Activated CD8-positive, alpha-beta T cell treated with anti-CD3 and anti-CD28 coated beads for 36 hours (primary cell): ENCODE measurements at places on chromosomes 4 and X. TPM values are rescaled to one million over a fixed set of nuclear protein-coding genes. Genes with fewer than 3 reads are reported as not detected.

Gene OR13H1
- not detected for total RNA-seq

Gene MAGEA6
- total RNA-seq = not detected

Gene RIBC1
- 0.72 TPM for total RNA-seq

DNA sequence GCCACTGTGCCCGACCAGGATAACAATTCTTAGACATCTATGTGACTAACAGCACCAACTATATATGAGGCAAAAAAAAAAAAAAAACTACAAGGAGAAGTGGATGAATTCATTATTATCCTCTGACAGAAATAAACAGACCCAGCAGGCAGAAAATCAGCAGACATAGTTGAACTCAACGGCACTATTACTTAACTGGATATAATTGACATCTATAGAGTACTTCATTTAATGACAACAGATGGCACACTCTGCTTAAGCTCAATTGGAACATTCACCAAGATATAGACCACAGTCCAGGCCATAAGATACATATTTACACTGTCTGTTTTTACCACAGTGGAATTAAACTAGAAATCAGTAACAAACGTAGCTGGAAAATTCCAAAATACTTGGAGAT lies 13.3 kb downstream of the CLDN22 start:
- H3K4me1 ChIP-seq = no peaks in the 10 kb centered on the region
- H3K27me3 ChIP-seq = peaks cover 1% of the 10 kb centered on the region
- H3K36me3 ChIP-seq = no peaks in the 10 kb centered on the region
- H3K27ac ChIP-seq = no peak overlapping the region

DNA sequence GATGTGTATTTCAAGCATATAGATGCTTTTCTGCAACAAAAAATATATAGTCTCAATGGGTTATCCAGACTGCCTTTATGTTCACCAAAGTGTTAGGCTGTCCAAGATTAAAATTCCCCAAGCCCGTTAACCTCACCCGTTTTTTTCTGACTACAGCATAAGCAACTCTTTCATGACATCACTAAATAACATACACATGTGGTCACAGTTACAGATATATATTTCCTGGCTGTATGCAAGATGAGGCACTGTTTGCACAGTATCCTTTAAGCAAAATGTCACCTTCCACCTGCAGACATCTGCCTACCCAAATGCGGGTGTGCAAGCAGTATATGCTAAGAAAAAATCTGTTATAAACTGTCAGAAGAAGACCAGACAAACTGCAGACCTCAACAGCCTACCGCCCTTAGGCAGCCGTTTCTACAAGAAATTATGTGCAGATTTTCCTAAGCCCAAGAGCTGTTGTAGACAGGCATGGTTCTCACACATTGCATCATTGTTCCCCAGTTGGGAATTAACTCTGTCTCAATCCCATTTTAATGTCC lies 183.1 kb upstream of the MXRA5 start:
- H3K27me3 ChIP-seq = no peaks in the 10 kb centered on the region
- no peaks in the 10 kb centered on the region for H3K36me3 ChIP-seq
- no peak for DNase-seq
- no peak overlapping the region for H3K4me3 ChIP-seq

DNA sequence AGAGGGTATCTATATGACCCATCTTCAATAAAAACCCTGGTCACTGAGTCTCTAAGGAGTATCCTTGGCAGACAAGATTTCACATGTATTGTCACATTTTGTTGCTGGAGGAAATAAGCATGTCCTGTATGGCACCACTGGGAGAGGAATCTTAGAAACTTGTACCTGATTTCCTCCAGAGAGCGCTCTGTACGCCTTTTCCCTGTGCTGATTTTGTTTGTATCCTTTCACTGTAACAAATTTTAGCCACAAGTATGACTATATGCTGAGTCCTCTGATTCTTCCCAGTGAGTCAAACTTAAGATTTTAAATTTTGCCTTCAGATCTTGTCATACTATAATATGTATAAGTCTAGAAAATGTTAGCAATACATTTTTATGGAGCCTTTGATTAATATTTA lies 102.8 kb downstream of the ITIH6 start:
- peaks cover 3% of the 10 kb centered on the region for H3K27me3 ChIP-seq
- no peak overlapping the region for H3K4me3 ChIP-seq
- H3K4me1 ChIP-seq = no peaks in the 10 kb centered on the region
- H3K36me3 ChIP-seq = peaks cover 3% of the 10 kb centered on the region

DNA sequence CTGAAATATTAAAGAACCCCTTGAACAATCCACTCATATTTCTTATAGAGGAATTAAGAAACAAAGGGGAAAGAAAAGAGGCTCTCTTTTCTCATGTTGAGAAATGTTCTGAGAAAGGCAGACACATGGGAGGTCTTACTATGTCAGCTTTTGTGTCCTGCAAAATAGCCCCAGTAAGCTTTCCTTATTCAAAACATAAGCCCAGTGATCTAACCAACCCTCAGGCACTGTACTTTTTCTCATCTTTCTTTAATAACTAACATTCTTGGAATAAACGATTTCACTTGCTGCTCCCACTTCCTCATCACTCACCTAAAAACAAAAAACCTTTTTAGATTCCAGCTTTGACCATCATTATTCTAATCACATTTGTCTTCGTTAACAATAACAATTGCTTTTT lies 115.9 kb downstream of the GLRA3 start:
- H3K4me1 ChIP-seq = no peaks in the 10 kb centered on the region
- DNase-seq = no peak
- no peak overlapping the region for H3K4me3 ChIP-seq
- no peak overlapping the region for H3K27ac ChIP-seq
- H3K27me3 ChIP-seq = peaks cover 7% of the 10 kb centered on the region

GRCh38 chr4:68249434-68249833 lies 3.9 kb upstream of the TMPRSS11B start:
- peaks cover 25% of the 10 kb centered on the region for H3K27me3 ChIP-seq
- H3K4me3 ChIP-seq = peak overlapping the region; percentile 18
- H3K4me1 ChIP-seq = peaks cover 18% of the 10 kb centered on the region
- peak overlapping the region; percentile 91 for H3K27ac ChIP-seq

DNA sequence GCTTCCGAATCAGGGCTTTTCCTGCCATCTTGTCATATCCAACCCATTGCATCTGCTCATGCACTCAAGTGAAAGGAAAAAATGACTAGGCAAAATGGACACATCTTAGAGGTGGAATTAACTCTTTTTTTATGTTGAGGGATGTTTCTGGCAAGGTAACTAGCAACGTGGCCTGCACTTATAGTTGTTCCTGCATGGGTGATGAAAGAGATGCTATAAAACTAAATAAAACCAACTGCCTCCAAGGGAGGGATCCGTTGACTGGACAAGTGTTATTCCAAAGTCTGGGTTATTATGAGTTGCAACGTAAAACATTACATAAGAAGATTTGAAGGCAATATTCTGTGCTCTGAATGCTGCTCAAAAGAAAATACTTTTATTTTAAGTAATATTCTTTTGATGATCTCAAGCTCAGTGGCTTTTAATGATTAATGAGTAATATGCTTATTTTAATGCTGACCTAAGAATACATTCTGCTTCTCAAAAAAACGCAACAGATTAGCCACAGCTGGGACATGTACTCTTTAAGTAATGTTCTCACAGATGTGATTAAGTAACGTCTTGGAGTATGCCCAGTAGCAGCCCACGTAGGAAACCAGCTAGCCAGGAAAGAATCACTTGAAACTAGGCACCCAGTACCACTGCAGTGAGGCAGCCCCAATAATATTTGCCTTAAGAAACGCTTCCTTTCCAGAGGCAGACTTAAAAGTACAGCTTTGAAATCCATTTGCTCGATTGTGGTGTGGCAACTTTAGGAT lies 27.4 kb downstream of the KLF3 start:
- DNase-seq = no peak
- no peak overlapping the region for H3K4me3 ChIP-seq
- H3K27me3 ChIP-seq = no peaks in the 10 kb centered on the region

DNA sequence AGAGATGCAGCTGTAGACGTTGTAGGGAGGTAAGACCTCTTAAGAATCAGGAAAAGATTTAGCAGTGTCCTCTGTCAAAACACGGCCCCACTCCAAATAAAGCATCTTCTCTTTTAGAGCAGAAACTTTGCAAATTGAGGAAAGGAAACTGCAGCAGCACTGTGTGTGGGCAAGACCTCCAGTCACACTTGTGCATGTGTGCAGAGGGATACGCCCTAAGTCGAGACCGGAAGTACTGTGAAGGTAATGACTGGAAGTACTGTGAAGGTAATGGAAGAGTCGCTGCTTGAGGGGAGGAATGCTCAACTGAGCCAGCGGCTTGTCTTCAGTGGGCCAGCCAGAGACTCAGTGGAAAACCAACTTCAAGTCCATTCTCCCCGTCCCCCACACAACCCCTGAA lies 46.5 kb downstream of the EGF start:
- DNase-seq = no peak
- H3K36me3 ChIP-seq = no peaks in the 10 kb centered on the region
- H3K27ac ChIP-seq = no peak overlapping the region
- no peak overlapping the region for H3K4me3 ChIP-seq

DNA sequence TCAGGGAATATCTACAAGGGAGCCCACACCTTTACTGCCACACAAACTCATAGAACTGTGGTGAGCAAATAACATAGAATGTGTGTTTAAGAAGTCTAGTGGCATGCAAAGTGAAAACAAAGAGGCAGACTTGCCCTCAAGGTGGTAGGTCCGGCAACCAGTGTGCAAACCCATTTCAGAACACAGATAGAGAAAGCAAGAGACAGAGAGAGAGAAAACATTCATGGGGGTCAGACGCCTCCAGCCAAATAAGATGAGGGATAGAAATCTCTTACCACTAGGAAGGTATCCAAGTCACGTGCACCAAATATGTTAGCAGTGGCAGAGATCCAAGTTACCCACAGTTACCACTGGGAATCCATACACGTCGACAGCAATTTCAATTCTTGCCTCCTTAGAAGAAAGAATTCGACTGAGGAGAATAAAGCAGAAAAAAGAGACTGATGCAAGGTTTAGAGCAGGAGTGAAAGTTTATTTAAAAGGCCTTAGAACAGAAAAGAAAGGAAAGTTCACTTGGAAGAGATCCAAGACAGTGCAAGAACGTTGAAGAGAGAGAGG lies 252.8 kb downstream of the NAP1L3 start:
- H3K27ac ChIP-seq = no peak overlapping the region
- no peak for DNase-seq
- H3K36me3 ChIP-seq = no peaks in the 10 kb centered on the region
- H3K4me3 ChIP-seq = no peak overlapping the region

DNA sequence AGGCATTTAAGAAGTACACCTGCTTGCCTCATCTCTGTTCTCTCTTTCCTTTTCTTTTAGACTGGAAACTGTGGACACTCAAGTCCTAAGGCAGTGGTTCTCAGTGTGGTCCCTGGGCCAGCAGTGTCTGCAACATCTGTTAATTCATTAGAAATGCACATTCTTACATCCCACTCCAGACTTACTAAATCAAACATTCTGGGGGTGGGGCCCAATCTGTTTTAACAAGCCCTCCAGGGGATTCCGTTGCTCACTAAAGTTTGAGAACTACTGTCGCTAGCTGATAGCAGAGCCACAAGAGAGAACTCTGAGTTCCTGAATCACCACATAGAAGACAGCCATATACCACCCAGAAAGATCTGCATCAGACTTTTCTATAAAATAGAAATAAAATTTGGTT lies 430.6 kb downstream of the BCOR start:
- H3K4me1 ChIP-seq = no peaks in the 10 kb centered on the region
- no peaks in the 10 kb centered on the region for H3K27me3 ChIP-seq
- no peaks in the 10 kb centered on the region for H3K36me3 ChIP-seq
- H3K27ac ChIP-seq = no peak overlapping the region
- no peak for DNase-seq

DNA sequence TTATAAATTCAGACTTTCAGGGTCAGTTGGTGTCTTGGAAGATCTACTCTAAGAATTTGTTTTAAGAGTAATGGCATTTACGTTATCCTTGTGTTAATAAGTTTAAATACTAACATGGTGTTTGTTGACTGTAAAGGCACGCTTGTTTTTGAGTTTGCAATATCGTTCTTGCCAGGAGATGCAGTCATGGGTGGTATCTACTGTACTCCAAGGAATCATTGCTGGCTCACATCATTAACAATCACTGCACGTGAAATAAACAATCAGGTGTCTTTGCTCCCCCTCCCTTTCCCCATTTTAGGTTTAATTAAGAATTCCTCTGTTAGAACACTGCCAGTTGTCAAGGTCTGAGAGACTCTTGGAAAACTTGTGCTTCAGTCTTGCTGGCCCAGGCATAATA lies 1.6 kb downstream of the HHIP start:
- H3K4me3 ChIP-seq = peak overlapping the region; percentile 71
- H3K27me3 ChIP-seq = peaks cover 50% of the 10 kb centered on the region
- no peak overlapping the region for H3K27ac ChIP-seq
- peaks cover 18% of the 10 kb centered on the region for H3K4me1 ChIP-seq
- no peak for DNase-seq

DNA sequence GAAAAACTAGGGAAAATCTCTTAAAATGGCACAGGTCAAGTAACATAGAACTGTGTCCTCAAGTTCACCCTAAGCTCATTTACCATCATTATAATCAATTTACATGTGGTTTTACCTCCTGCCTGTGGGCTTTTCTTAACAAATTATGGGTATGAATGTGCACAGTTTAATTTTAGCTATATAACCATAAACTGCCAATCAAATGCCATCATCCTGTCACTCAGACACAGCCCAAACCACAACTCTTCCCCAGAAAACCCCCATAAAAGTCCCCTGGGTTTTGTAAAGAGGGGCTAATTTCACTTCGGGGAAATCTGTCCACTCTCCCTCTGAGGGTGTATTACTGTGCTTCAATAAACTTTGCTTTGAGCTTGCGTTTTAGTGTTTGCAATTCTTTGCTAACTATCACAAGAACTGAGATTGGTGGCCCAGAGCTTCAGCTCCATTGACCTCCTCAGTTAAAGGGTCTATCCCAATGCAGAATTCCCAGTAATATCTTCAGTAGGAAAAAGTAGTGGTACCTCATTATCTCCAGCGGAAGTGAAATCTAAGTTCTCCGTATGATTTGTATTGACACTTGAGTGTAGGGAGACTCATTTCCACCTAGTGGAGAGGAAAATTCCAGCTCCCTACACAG lies 394.6 kb downstream of the SPOCK3 start:
- H3K36me3 ChIP-seq = no peaks in the 10 kb centered on the region
- no peak for DNase-seq
- no peaks in the 10 kb centered on the region for H3K27me3 ChIP-seq
- H3K4me1 ChIP-seq = no peaks in the 10 kb centered on the region
- H3K4me3 ChIP-seq = no peak overlapping the region
- no peak overlapping the region for H3K27ac ChIP-seq

GRCh38 chr4:155766622-155767021 lies 7.8 kb downstream of the GUCY1B1 start:
- H3K27me3 ChIP-seq = peaks cover 14% of the 10 kb centered on the region
- peaks cover 4% of the 10 kb centered on the region for H3K4me1 ChIP-seq
- H3K27ac ChIP-seq = no peak overlapping the region
- no peak overlapping the region for H3K4me3 ChIP-seq
